Bladder microvascular endothelial cell (primary cell): ENCODE measurements at places on chromosomes 2 and 18. TPM values are rescaled to one million over a fixed set of nuclear protein-coding genes. Genes with fewer than 3 reads are reported as not detected.

RBMS1 gene
- 39.3 and 86.9 TPM in 2 replicates for total RNA-seq

IL1A gene
- 0.13 and 0.32 TPM in 2 replicates for total RNA-seq

IL1R1 gene
- 5.3 and 15.3 TPM in 2 replicates for total RNA-seq

RAD51AP2 gene
- not detected in 2 replicates for total RNA-seq

POLR1B gene
- 10.8 and 28.3 TPM in 2 replicates for total RNA-seq

ZNF521 gene
- 48.9 and 142 TPM in 2 replicates for total RNA-seq

KIAA1328 gene
- 2.8 and 5.9 TPM in 2 replicates for total RNA-seq

VIL1 gene
- total RNA-seq, result 0.06 TPM in 1 of 2 replicates, not detected in the other

PROKR1 gene
- not detected in 2 replicates for total RNA-seq

REEP1 gene
- 0.16 and 6.8 TPM in 2 replicates for total RNA-seq

SERPINB5 gene
- under 0.01 TPM in 1 of 2 replicates, not detected in the other for total RNA-seq

CELF4 gene
- total RNA-seq, result not detected in 2 replicates

UGT1A4 gene
- not detected in 2 replicates for total RNA-seq

CCDC148 gene
- 0.44 and 0.65 TPM in 2 replicates for total RNA-seq

IMPA2 gene
- total RNA-seq, result 6.2 and 7.5 TPM in 2 replicates

PKP4 gene
- total RNA-seq, result 63.1 and 72.0 TPM in 2 replicates

XIRP2 gene
- total RNA-seq, result 0.06 and 0.16 TPM in 2 replicates

TNS1 gene
- total RNA-seq, result 15.7 and 76.7 TPM in 2 replicates

SLC14A1 gene
- 0.13 and 0.32 TPM in 2 replicates for total RNA-seq

TTL gene
- total RNA-seq, result 14.9 and 22.3 TPM in 2 replicates

MXD1 gene
- total RNA-seq, result 2.3 and 5.3 TPM in 2 replicates

ZBTB14 gene
- total RNA-seq, result 9.6 and 14.9 TPM in 2 replicates

DYNAP gene
- not detected in 2 replicates for total RNA-seq

KIF5C gene
- total RNA-seq, result 0.16 and 0.57 TPM in 2 replicates

GRHL1 gene
- 0.16 and 1.3 TPM in 2 replicates for total RNA-seq

CNNM3 gene
- total RNA-seq, result 6.5 and 13.8 TPM in 2 replicates

ARHGEF33 gene
- 0.13 and 0.16 TPM in 2 replicates for total RNA-seq

SP5 gene
- total RNA-seq, result not detected in 2 replicates

VIT gene
- not detected in 2 replicates for total RNA-seq

UGT1A10 gene
- total RNA-seq, result 0.06 TPM in 1 of 2 replicates, not detected in the other

CENPA gene
- 6.7 and 13.9 TPM in 2 replicates for total RNA-seq

DSC3 gene
- 0.16 and 0.44 TPM in 2 replicates for total RNA-seq

CDH7 gene
- total RNA-seq, result under 0.01 TPM in 1 of 2 replicates, not detected in the other

ARHGEF4 gene
- under 0.01 and 1.0 TPM in 2 replicates for total RNA-seq

MYO7B gene
- under 0.01 and 0.06 TPM in 2 replicates for total RNA-seq

SKOR2 gene
- not detected in 2 replicates for total RNA-seq
